AG10803 (cell line): ENCODE measurements at places on chromosomes 1 and 21.

DNA sequence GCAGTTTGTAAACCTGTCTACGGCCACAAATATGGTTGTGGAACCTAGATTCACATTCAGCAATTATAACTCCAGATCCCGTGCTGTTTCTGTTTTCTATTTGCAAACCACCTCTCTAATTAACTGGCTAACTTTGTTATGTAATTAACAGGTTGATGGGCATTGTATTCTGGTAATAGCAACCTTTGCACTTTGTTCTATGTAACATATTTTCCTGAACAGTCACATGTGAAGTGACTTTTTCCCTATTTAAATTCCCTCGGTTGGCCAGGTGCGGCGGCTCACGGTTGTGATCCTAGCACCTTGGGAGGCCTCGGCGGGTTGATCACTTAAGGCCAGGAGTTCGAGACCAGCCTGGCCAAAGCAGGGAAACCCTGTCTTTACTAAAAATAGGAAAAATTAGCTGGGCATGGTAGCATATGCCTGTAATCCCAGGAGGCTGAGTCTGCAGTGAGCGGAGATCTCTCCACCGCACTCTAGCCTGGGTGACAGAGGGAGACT, 1.4 kb downstream of the ACADM start:
- DNase-seq: no peak

GRCh38 chr1:19006000-19006399, 49.5 kb upstream of the IFFO2 start:
- DNase-seq: no peak

DNA sequence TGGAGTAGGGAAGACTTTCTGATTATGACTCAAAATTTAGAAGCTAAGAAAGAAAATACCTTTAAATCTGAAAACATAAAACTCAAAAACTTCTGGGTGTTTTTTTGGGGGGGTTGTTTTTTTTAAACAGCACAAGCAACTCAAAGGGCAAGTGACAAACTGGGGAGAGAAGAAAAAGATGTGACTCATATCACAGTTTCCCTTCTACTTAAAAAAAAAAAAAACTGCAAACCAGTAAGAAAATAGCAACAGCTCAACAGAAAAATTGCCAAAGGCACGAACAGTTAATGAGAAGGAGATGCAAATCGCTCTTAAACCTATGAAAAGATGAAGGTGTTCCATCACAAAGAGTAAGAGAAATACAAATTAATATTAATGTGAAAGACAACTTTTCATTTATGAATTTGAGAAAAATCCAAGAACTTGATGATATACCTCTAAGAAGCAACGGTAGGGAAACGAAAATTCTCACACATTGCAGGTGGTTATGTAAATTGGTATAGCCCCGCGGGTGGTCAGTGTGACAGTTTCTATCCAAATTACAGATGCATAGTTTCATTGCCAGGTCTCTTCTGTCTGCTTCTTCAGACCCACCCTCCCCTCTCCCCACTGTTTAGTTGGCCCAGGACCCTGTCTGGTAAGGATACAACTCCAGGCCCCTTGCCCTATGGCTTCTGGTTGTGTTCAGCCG, 9.0 kb downstream of the IFNAR2 start:
- no peak for DNase-seq

- DNase-seq: no peak
Observed at GRCh38 chr1:108190686-108191416, 9.3 kb downstream of the SLC25A24 start.

DNA sequence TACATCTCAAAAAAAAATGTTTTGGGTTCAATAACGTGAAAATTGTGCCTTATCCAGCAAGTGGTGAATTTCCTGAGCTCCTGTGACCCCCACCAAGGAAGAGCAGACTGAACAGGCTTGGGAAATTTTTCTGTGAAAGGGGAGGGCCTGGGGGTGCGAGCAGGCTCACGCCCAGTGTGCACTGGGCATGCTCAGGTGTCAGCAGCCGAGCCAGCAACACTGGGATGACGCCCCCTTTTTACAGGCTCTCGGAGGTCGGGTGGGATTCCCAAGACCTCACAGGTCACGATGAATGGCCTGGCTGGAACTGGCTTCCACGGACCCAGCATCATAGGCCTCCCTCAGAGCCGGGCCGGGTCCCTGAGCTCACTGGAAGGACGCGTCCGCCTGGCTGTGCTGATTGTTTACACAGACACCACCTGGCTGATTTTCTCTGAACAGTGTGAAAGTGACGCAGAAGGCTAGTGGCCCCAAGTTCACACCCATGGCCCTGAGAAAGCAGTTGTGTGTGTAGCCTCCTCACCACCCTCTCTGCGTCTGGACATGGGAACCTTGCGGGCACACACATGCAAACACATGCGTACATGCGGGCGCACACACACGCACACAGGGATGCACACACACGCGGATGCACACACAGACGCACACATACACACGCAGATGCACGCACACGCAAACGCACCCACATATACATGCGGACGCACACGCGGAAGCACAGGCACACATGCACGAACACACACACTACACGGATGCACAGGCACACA, 9.2 kb downstream of the CSTB start:
- no peak for DNase-seq

DNA sequence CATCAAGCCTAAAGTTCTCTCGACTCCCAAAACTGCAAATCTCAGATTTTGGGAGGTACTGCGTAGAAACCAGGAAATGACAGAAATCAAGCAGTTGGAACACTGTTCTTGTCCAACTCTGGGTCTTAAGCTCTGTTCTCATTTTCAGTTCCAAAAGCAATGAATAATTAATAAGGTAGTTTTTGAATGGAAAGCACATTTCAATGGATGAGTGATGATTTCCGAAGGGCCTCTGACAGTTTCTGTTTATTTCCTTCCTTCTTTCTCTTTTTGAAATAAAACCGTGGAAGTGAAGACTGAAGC, 20.9 kb upstream of the TARBP1 start:
- no peak for DNase-seq

DNA sequence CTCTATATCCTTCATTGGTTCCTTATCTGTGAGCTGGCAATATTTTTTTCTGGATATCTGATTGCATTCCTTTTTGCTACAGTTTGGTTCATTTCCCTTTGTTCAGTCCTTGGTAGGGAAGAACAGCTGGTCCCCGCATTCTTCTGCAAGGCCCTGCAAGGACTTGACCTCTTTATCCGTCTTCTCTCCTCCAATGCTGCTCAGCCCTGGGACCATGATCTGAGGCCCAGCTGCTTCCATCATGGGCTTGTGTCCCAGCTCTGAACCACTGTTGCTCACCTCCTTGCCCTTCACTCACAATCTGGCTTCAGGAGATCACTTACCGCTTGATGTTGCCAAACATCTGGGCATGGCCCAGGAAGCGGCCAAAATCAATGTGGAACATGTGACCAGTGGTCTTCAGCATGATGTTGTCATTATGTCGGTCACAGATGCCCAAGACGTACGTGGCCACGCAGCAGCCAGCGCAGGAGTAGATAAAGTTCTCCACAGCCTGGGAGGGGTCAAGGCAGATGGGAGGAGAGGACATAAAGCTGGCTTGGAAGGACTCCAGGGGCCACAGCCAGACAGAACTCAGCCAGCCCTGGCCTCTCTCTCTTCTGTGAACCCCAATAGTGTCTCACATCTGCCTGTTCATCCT, 22.6 kb upstream of the PPP1R15B start:
- no peak for DNase-seq

GRCh38 chr1:58884706-58885661, 101.1 kb upstream of the JUN start:
- DNase-seq: no peak

GRCh38 chr1:27633298-27633610, 1.7 kb downstream of the FGR start:
- DNase-seq: no peak

DNA sequence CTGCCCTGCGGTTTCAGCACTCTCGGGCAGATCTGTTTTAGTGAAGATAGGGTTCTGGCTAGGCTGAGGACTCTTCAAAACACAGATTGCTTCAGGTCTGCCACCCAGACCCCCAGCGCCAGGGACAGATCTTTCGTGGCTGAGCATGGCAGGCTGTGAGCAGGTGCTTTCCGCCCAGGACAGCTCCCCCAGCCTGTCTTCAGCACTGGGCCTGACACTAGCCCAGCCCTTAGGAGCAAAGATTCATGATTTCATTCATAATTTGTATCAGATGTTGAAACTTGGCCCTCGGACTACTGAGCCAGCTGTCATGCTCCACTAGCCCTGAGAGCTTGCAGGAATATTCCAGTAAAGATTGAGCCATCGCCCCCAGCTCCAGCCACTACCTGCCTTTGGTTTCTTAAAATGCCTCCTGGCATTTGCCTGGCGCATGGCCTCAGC, 5.9 kb downstream of the ADPRS start:
- DNase-seq: peak; percentile 83

DNA sequence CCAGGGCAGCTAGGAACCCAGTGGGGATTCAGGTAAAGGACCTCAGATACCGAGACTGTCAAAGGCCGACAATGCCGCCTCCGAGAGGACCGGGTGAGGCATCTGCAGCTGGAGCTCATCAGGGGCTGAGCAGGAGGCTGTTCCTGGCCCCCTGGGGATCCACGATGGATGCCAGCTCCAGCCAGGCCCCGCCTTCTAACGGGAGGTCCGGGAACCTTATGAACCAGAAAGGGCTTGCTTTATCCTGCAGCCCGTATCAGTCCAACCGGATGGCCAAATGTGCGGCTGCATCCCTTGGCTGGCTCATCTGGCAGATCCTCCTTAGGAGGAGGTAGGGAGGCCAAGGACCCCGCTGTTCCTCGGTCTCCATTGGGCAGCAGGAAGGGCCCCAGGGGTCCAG, 32.0 kb downstream of the SLC45A1 start:
- DNase-seq: peak; percentile 46

DNA sequence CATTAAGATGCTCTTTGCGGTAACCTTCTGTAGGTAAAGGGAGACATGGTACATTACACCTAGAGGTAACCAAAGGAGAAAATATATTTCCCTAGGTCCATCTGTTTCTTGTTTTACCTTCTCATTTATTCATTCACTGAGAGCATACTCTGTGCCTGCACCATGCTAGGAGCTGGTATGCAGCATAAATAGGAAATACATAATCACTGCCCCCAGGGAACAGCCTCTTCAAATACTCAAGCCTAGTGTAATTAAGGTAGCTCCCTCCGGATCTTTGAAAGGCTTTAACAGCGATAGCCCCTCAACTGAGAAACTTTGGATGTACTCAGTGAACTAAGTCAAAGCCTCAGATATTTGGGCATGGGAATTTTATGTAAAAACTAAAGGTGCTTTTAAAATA, 123.6 kb downstream of the GABPA start:
- no peak for DNase-seq
